ENCODE measurements at places on chromosomes 12 and 14.
A peak's percentile ranks its signal among the peaks of the same experiment; 100 is the strongest.

- DNase-seq, result peak; percentile 11
Observed at GRCh38 chr12:109544955-109545531, 28.3 kb downstream of the MMAB start.

DNA sequence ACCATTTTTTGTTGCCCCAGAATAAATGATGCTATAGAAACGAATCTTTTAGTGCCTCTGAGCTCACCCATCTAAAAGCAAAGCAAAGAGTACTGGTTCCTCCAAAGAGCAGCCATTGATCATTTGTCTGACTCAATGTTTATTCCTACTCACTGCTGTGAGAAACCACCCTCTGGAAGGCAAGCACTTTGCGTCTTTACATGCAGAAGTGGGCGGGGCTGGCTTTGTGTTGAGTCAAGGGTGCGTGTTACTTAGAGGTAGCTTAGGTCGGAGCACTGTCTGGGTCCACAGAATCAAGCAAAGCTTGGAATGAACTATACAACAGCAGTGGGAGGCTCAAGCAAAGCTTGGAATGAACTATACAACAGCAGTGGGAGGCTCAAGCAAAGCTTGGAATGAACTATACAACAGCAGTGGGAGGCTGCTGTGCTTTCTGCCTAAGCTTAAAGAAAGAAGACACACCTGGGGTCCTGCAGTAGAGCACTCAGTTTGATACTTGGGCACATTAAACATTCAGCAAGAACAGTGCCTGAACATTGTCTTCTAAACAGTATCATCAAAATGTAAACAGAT, 77.2 kb upstream of the PRICKLE1 start:
- DNase-seq, result no peak

GRCh38 chr12:114220311-114220710, 185.6 kb downstream of the TBX5 start:
- no peak for DNase-seq

DNA sequence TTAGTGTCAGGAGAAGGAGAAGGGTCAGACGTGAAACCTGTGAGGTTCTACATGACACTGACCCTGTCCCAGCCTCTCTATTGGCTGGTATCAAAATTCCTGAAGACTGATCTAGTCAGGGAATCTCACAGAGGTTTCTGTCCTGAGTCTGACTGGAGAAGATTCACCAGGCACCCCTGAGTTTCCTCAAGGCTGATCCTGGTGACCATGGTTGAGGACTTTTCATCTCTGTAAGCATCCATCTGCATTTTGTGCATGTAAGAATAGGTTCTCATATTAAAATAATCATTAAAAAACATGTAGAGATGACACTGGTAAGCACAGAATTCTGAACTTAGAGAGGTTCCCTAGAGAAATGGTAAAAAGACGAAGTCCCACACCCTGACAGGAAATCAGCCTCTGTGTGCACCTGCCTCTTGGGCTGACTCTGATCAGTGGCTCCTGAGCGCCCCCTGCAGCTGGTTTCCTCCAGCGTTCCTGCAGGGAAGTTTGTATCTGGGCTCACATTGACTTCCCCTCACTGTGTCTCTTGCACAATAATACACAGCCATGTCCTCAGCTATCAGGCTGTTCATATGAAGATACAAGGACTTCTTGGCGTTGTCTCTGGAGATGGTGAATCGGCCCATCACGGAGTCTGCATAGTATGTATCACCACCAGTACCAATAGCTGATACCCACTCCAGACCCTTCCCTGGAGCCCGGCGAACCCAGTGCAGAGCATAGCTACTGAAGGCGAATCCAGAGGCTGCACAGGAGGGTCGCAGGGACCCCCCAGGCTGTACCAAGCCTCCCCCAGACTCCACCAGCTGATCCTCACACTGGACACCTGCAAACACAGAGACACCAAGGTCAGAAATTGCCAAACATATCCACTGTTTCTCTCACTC, 991.9 kb downstream of the TMEM121 start:
- DNase-seq, result peak; percentile 41

- DNase-seq, result no peak
Observed at GRCh38 chr12:85253853-85254252, 26.2 kb upstream of the ALX1 start.

GRCh38 chr12:6166808-6167207, 33.4 kb upstream of the CD9 start:
- DNase-seq, result no peak

GRCh38 chr12:18101043-18101442, 11.1 kb upstream of the RERGL start:
- DNase-seq, result no peak

DNA sequence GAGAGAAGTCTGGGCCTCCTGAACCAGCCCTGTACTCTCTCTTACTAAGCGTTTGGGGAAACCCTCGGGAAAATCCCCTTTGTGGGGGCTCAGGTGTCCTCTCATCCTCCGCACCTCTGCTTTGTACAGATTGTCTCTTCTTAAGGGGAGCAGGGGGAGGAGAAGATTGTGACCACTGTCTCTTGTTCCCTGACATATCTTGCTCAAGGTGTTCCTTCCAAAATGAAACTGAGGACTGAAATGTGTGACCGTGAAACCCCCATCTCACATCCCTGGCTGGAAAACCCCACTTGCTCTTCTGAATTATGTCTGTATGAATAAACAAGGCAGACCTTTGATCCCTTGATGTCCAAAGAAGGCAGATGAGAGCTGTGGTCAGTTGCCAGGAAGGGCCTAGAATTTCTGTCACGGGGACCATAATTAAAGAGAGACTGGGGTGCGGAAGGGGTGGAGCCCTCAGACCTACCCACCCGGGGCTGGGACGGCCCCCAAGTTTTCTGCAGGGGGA, 369.8 kb downstream of the AACS start:
- no peak for DNase-seq

- no peak for DNase-seq
Observed at GRCh38 chr12:269191-269590, 6.6 kb upstream of the SLC6A13 start.

- DNase-seq, result no peak
Observed at GRCh38 chr14:74140374-74140850, 55.7 kb downstream of the LIN52 start.

- no peak for DNase-seq
Observed at GRCh38 chr14:100670017-100670752, 56.5 kb upstream of the DLK1 start.

DNA sequence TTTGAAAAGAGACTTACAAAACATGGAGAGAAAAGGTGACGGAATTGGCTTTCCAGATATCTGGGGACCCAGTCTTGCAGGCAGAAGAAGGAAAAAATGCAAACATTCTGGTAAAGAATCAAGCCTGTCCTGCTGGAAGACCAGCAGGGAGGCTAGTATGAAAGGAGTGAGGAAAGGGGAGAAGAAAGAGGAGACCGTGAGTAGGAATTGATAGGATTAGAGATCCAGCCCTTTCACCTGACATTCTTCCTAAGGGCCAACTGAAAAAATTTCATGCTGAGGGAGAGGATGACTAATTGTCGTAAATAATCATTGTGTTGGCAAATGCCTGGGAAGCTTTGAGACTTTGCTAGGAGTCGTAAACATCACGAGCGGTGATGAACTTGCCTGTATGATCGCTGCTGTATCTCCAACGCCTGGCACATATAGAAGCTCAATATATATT, 12.1 kb downstream of the BHLHE41 start:
- peak; percentile 85 for DNase-seq

- DNase-seq, result no peak
Observed at GRCh38 chr12:122402264-122402663, 20.2 kb downstream of the CLIP1 start.

DNA sequence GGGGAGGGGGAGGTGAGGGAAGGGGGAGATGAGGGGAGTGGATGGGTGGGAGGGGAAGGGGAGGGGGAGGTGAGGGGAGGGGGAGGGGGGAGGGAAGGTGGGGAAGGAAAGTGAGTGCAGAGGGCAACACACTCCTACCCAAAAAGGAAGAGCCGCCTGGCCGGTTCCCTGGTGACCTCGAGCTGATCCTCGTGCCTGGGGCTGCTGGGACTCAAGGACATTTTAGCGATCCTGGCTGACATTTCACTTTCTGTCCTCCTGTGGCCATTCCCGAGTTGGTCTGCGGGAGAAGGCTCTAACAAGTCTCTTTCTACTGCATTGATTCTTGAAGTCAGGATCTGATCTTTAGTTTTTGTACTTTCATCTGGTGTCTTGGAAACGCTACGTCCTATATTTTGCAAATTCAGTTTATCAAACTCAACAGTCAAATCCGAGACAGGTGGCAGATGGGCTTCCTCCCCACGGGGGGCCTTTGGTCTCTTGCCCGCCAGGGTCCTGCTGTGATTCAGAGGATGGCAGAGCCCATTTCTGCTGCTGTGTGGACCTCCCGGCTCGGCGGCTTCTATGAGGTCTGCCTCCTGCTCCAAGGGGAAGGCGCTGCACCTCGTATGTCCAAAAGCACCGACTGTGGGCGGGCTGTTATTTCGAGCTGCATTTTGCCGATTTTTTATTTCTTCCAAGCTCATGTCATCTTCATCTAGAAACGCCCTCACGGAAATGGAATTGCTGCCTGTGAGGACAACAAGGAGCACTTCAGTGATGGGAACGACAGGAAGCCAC, 19.1 kb downstream of the PGAM5 start:
- DNase-seq, result peak; percentile 17

GRCh38 chr12:94157981-94158411, 9.6 kb downstream of the PLXNC1 start:
- DNase-seq, result no peak

GRCh38 chr14:97854918-97855317, 1057.7 kb downstream of the VRK1 start:
- no peak for DNase-seq

DNA sequence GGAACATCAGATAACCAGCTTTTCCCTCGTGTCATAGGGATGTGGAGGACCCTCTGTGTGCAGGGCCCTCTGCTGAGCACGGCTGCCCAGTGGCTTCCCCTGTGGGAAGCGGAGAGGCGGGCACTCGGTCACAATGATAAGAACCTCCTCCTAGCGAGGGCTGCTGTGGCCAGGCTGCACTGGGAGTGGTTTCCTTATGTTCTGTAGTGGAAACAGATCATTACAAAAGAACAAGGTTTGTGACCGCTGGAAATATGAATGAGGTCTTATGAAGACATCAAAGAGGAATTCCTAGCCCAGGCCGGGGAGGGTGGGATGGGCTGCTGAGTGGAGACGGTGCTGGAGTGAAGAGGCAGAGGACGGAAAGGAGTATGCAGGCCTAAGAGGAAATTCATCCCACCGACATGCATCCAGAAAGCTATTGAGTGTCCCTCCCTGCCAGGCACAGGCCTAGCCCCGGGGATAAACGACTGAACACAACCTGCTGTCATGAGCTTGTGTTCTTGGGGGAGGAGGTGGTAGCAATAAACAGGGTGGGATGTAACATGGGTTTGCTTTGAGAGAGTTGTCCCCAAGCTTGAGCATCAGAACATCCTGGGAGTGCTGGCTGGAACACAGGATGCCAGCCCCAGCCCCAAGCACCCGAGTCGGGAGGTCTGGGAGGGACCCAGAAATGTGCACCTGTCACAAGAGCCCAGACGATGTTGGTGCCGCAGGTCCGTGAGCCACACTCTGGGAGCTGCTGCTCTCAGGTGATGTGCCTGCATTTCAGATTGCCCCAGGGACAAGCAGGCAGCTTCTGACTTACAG, 37.5 kb downstream of the FZD10 start:
- peak; percentile 83 for DNase-seq

GRCh38 chr14:75428230-75429104, 645 bp downstream of the JDP2 start:
- peak; percentile 34 for DNase-seq

- peak; percentile 4 for DNase-seq
Observed at GRCh38 chr14:70514168-70515069, 20.4 kb downstream of the ADAM20 start.

GRCh38 chr12:94157181-94157580, 8.8 kb downstream of the PLXNC1 start:
- DNase-seq, result no peak

DNA sequence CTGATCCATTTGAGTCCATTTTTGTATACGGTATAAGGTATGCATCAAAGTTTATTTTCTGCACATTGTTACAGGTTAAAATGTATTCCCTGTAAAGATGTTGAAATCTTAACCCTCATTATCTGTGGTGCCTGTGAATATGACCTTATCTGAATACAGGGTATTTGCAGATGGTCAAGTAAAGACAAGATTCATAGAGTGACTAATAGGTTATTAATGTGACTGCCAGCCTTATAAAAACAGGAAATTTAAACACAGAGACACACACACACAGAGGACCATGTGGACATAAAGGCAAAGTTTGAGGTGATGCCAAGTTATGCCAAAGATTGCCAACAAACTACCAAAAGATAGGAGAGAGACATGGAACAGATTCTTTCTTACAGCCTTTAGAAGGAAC, 347.2 kb upstream of the DCN start:
- no peak for DNase-seq

DNA sequence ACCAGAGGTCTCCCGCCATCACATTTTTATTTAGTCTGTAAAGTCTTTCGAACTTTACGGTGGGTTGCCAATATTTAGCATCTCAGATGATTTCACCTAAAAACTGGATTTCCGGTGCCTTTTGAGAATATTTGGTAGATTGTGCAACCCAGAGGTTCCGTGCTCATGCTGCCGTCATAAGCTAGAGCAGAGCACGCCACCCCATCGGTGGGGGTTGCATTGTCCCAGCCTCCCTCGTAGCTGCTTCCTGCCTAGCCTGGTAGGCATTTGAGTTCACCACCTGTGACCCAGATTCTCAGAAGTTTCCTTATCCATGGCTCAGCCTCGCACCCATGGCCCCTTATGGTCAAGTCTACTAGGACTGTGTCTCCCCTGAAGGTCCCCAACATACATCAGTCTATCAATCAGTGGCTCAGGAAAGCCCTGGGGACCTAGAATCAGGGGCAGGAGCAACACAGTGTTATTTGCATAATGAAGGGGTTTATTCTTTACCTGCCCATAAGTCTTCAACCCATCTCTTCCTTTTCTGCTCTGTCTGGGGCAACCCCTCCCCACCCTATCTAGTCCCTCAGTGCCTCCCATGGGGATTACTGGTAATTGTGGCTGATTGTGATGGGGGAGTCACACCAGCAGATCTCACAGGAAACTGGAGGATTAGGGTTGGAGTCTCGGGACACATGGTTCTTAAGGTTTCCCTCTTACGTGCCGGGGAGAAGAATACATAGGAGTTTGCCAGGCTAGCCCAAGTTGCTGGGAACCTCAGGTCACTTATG, 152.3 kb downstream of the PHETA1 start:
- DNase-seq, result no peak

DNA sequence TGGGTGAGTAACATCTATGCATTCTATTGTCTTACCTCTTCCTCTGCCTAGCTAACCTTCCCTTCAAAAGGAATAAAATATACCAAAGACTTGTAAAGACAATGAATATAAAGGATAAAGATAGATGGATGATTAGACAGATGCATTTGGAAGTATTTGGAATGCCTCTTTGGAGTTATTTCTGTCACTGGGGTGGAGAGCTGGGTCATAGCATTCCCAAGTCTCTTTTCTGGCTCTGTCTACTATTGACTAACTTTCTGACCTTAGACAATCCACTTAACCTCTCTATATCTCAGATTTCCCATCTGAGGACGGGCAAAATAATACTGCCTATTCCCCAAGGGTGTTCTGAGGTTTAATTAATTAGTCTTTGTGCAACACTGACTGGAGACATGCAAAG, 517.4 kb downstream of the DIO2 start:
- DNase-seq, result no peak

DNA sequence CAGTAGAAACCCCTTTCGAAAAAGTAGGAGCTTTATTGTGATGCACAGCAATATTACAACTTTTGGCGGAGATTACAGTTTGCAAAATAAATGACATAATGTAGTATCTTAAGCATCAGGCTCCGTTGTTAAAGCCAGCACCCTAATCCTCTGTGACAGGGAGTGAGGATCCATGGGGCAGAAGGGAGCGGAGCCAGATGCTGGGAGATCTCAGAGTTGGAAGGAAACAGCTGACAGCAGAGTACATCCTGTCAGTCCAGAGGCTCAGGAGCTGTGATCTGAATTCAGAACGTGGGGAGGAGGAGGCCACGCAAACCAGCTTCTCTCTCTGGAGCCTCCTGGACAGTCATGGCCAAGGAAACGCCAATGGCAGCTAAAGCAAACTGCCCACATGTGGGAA, 55.7 kb downstream of the TMTC1 start:
- DNase-seq, result no peak
